Activated effector memory CD4-positive, alpha-beta T cell treated with anti-CD3 and anti-CD28 coated beads, Interleukin-2, amount 50 U/mL, for 16 hours (primary cell): ENCODE measurements at places on chromosomes 1 and 21.

DNA sequence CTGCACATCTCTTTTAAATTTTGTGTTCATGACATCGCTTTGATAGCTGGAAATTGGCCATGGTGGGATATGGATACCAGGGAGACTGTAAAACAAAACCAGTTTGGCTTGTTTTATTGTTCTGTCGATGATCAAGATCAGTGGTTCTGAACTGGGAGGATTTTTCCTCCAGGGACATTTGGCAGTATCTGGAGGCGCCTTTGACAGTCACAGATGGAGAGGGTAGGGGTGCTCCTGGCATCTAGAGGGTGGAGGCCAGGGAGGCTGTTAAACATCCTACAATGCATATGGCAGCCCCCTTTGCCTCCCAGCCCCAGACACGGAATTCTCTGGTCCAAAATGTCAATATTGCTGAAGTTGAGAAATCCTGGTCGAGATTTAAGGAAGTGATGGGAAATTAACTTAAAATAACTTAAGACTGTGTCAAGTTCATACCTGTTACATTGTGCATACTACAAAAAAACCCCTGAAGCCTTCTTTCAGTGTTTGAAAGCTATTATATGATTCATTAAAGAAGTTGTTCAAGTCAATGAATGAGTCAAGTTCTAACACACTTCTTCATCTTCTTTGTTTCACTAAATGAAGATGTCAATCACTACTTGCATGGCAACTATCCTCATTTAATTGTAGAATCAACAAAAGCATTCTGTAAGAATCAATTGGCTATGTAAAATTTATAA is 150.9 kb downstream of the KCNJ6 start:
- DNase-seq: no peak

GRCh38 chr1:168623831-168624230 is 47.4 kb downstream of the XCL1 start:
- DNase-seq: no peak

DNA sequence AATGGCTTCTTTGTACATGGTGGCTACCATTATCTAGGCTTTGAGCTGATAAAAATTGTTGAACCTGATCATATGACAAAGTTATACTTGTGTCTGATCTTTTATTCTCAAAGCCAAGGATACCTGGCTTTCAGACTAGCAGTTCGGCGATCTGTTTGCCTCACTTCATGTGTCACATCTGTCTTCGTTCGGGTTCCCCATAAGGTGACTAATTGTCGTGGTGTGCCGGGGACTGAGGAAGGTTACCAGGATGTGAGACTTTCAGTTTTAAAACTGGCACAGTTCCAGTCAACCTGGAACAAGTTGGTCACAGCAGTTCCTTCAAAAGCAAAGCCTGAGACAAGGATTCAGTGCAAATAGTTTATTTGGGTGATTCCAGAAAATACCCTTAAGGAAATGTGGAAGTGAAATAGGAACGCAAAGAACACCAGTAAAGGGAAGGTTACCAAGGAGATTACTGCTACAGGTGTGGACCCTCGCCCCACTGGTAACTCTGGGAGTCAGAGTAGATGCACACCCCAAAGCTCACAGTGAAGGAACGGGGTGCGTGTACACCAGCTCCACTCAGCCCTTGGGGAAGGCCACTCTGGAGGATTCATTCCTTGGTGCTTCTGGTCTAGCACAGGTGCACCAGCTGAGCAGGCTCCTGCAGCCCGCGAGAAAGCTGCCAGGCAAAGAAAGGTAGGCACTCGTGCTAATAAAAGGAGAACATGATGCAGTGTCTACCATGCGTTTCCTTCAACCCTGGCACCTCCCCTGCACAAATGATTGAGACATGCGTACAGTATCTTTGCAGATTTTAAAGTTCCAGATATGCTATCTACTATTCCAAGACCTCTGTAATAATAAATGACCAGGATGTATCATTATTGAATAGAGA is 69.0 kb downstream of the VWA5B1 start:
- DNase-seq: peak; percentile 68

GRCh38 chr1:45846931-45847330 is 43.5 kb downstream of the MAST2 start:
- no peak for DNase-seq

- DNase-seq: no peak
Observed at GRCh38 chr1:81549588-81550127, 251.1 kb upstream of the ADGRL2 start.

DNA sequence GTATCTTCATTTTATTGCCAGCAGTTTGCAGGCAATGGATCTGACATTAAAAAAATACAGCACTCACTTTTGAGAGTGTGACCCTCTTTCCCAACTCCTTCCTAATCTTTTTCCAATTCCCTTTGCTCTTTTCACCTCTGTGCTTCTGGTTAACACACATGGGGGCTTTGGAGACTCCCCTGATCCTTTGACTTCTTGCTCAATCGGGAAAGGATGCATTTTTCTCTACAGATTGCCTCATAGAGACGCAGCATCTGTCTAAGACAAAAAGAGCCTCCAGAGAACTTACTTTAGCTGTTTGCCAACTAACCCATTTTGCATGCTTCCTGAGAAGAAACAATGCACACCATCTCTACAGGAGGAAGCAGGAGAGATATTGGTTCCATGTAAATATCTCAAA is 378.3 kb downstream of the PBX1 start:
- DNase-seq: no peak

GRCh38 chr21:21203822-21204339 is 205.7 kb downstream of the NCAM2 start:
- DNase-seq: no peak

DNA sequence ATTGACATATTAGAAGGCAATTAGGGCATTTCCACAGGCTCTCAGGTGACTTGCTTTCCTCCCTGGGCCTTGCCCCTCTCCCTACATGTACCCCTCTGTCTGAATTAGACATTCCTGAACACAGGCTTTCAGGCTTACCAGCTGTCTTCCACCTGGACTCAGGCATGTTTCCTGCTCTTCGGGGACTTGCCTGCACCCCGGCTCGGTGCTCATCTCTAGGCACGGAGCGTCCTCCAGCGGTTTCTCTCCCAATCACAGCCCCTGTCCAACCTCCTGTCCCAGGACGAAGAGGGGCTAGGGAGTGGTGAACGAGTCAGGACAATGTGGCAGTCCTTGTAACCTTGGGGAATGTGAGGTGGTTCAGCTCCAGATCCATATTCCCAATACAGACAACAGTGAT is 4.2 kb downstream of the PROK1 start:
- no peak for DNase-seq

DNA sequence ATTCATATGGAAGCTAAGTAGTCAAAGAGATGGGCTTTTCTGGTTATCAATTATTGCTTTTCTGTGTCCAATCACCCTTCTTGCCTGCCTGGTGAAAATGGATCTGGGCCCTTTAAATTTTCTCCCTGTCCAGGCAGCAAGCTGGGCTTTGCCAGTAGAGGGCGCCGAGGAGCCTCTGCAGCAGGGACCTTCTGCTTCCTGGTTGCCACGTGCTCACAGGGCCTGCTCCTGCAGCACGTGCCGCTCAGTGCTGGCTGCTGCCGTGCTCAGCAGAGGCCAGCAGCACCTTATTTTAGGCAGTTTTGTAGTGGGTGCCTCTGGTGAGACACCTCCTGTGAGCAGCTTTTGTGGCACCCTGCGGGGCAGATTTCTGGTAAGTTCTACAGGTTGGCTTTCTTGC is 4.0 kb downstream of the ACTL8 start:
- no peak for DNase-seq
